Head of caudate nucleus (tissue), 42 donors: ENCODE measurements at places on chromosomes 13 and 19.

- no peak for DNase-seq
Observed at GRCh38 chr13:55001881-55002280, 1973.3 kb downstream of the OLFM4 start.

DNA sequence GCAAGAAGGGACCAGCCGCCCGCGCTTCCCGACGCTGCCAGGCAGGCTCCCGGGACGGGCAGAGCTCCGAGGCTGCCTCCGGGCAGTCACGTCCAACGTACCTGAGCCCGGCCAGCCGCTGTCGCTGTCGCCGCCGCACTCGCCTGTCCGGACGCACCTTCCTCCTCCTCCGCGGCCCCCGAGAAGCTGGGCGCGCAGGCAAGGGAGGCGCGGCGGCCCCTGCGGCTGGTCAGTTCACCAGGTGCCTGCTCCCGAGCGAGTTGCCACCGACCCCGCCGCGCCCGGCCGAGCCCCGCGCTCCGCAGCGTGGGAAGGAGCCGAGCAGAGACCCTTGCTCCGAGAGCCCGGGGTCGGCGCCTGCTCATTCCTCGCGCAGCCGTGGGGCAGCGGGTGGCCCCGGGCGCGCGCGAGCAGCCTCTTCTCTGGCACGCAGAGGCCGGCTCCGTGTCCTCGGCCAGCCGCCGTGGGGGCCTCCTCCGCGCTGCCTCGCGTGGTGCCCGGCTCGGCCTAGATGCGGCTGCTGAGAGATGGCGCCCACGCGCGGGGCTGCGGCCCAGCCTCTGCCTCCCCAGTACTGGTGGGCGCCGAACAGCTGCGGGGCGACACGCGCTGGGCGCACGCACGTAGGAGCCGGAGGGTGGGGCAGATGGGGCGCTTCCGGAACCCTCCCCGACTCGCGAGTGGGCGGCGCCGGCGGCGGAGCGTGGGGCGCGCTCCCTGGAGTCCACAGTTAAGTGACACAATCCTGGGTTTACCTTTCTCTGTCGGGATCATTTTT is 419.4 kb downstream of the UQCRFS1 start:
- DNase-seq: peak; percentile 1

DNA sequence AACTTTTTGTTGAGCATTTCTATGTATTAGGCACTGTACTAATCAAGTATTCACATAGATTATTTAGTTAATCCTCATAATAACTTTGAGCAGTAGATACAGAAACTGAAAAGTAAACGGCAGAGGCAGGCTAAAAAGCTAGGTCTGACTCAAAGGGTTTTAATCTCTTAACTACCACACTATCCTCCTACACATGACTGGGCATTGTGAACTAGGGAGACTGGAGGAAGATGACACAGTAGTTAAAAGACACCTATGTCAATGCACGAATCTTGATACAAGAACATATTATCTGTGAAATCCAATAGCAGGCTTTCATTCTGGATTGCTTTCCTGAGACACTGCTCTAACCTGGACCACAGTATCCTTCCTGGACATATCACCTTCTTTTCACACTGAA is 36.3 kb downstream of the MICU2 start:
- no peak for DNase-seq

DNA sequence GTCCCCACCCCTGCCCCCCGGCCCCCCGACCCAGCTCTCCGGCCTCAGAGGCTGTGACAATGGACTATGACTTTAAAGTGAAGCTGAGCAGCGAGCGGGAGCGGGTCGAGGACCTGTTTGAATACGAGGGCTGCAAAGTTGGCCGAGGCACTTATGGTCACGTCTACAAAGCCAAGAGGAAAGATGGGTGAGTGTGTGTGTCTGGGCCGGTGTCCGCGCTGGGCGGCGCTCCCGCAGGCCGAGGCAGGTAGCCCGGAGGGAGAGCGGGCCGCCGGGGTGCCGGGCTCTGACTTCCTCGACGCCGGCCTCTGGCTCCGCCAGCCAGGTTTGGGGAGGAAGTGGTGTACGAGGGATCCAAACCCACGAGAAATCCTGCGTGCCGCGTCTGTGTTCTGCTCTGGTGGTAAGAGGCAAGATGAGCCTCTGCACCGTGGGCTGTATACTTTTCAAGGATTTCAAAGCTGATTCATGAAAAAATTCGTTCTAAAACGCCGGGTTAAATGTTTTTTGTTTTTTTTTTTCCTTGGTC is 718 bp downstream of the CDK8 start:
- peak; percentile 77 for DNase-seq

DNA sequence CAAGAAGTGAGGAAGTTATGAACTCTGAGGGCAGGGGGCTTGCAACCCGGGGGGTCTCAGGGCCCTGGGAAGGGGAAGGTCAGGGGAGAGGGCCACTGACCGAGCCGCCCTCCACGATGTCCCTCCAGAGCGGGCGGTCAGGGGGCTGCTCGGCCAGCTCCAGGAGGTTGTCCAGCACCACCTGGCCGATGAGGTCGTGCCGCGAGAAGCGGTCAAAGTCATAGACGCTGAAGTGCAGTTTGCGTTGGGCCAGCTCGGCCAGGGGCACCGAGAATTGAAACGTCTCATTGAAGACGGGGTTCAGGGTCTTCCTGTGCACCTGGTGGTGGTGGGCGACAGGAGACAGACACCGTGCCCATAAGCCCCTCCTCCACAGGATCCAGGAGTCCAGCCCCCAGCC is 10.5 kb downstream of the SYT3 start:
- no peak for DNase-seq

GRCh38 chr19:11481534-11482383 is 913 bp upstream of the ELAVL3 start:
- DNase-seq: peak; percentile 96

GRCh38 chr19:33904681-33905080 is 108.0 kb downstream of the KCTD15 start:
- no peak for DNase-seq

GRCh38 chr19:13299838-13300237 is 149.6 kb downstream of the IER2 start:
- DNase-seq: no peak

- no peak for DNase-seq
Observed at GRCh38 chr19:18415178-18415867, 3.9 kb upstream of the SSBP4 start.

DNA sequence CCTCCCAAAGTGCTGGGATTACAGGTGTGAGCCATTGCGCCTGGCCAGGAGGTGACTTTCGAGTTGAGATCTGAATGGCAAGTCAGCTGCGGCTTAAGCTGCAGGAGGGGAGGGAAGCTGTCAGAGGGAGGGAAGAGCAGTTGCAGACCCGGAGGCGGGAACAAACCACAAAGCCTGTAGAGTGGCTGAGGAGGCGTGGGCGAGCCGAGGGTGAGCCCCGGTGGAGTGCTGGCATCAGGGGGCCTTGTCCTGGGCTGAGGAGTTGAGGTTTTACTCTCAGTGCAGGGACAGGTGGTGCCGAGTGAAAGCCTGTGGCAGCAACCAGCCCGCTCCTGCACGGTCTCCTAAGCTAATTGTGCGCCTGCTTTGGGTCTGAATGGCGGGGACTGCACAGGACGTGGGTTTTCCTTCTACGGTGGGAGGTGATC is 24.2 kb downstream of the PPP1R37 start:
- no peak for DNase-seq

GRCh38 chr19:23718802-23719201 is 31.8 kb upstream of the ZNF675 start:
- DNase-seq: no peak

- DNase-seq: no peak
Observed at GRCh38 chr19:6210091-6210490, 69.7 kb downstream of the MLLT1 start.

- DNase-seq: no peak
Observed at GRCh38 chr13:75896271-75896670, 260.1 kb downstream of the LMO7 start.

DNA sequence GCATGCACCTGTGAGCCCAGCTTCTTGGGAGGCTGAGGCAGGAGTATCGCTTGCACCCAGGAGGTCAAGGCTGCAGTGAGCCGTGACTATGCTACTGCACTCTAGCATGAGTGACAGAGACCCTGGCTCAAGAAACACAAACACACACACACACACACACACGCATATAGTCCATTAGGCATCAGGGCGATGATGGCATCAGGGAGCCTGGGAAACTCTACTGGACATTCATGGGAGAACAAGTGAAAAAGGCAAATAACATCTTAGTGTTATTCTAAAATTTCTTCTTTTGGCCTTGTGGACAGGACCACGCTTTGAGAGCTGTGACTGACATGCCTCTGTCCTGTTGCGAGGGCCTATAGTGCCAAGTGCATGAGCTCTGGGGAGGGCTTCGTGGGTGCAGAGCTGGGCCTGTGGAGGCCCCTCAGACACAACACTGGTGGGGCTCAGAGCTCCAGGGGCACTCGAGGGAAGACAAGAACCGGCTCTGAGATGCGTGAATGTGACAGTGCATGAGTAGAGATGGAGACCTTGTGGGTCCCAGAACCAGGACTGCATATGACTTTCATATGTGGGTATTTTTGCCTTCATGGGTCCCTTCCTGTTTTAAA is 8.0 kb upstream of the USF2 start:
- no peak for DNase-seq

DNA sequence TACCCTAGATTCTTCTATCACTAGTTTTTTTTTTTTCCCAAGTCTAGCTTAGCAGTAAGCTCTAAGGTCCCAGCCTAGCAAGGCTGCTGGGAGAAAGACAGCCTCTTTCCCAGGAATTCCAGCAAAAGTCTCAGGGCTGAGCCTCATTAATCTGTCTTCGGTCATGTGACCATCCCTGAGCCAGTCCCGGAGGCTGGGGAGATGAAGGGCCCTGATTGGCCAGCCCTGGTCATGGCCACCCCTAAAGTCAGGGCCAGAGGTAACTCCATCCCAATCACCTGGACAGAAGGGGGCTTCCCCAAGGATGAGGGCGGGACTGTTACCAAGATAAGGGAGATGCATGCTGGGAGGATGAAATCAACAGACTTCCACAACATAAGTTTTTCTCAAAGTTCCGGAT is 43.3 kb downstream of the CCNE1 start:
- no peak for DNase-seq

- no peak for DNase-seq
Observed at GRCh38 chr13:42873081-42873480, 91.7 kb downstream of the FAM216B start.

DNA sequence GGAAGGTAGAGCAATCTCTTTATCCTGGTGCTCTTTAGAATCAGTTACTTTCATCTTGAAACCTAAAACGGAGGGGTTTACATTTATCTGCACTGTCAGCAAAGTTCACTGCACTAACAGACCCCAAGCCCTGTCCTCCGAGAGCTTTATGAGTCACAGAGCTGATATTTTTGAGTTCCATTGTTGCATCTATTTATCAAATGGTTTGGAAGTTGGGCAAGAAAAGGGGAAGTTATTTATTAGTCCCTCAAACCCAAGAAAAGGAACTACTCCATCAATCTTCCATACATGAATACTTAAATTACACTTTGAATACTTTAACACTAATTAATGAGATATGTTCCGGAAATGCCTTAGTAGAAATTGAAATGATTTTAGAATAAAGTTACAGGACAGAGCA is 55.5 kb downstream of the EDNRB start:
- no peak for DNase-seq

- DNase-seq: no peak
Observed at GRCh38 chr13:59047546-59047945, 1116.2 kb downstream of the DIAPH3 start.

DNA sequence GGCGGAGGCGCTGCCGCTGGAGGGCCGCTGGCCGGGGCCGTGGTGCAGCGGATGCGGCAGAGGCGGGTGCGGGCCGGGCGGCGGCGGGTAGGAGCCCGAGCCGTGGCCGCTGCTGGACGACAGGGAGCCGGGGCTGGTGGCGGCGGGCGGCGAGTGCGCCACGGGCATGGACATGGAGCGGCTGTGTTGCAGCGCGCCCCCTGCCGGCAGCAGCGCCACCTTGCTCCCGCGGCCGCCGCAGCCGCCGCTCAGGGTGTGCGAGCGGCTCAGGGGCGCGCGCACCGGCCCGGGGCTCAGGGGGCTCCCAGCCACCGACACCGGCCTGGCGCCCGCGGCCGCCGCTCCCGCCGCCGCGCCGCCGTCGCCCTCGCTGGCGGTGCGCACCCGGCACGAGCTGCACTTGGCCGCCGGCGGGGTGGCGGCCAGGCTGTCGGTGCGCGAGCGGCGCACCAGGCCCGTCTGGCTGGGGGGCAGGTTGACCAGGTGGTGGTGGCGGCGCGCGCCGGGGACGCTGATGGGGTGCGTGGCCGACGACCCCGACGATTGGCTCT is 1.7 kb downstream of the IRS2 start:
- peak; percentile 89 for DNase-seq

- DNase-seq: no peak
Observed at GRCh38 chr19:21323000-21323399, 6.2 kb downstream of the ZNF708 start.

GRCh38 chr13:80955501-80955900 is 614.6 kb upstream of the SPRY2 start:
- no peak for DNase-seq

- DNase-seq: no peak
Observed at GRCh38 chr19:1211494-1212234, 6.1 kb downstream of the STK11 start.

DNA sequence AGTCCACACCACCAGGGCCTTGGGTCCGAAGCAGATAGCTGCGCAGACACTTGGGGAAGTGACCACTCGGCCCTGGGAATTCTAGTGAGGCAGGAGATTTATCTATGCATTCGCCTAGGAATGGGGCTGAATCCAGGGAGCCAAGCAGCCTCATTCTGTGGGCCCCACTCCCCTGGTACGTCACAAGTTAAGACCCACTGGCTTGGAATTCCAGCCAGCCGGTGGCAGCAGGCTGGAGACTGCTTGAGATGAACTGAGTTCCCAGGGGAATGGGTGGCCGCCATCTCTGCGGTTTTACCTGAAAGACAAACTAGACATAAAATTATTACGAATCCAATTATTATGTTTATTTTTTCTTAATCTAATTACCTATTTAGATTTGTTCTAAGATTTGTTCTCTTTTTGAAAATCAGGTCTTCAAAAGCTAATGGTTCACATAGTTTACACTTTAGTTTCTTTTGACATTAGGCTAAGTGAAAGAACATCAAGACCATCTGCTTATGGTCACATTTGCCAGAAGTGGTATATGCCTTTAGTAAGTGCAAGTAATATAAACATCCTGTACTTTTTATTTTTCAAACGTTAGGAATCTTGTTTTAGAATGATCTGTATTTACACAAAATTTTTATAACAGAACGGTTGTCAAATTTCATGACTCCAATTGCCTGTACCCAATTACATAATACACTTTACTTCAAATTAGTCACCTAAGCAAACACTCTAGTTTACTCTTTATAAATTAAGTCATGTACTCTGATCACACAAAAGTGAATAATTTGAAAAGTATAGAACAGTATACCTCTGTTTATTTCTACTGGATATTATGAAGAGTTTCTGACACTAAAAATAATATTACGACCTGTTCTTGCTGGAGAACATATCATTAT is 74.4 kb downstream of the SLITRK6 start:
- no peak for DNase-seq

GRCh38 chr19:38924388-38924787 is 6.2 kb downstream of the SARS2 start:
- no peak for DNase-seq

DNA sequence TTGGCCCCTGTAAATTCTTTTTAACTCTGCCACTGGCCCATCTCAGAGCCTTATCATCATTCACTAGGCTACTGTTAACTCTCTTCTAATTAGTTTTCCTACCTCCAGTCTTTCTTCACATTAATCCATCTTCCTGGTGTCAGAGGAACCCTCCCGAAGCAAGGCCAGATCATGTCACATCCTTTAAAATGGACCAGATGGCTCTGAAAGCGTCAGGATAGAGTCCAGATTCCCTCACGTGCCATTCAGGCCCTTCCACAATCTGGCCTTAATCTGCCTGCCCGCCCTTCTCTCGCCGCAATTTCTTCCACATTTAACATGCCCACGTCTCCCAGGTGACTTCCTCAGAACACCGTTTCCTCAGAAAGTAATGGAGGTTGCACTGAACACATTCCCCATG is 86.5 kb downstream of the RFC3 start:
- no peak for DNase-seq
